Activated T-cell treated with anti-CD3 and anti-CD28 coated beads, Interleukin-2, amount 50 U/mL, for 72 hours (primary cell): ENCODE measurements at places on chromosomes 12 and 14. TPM values are rescaled to one million over a fixed set of nuclear protein-coding genes. Genes with fewer than 3 reads are reported as not detected.
A peak's percentile ranks its signal among the peaks of the same experiment; 100 is the strongest.

DNA sequence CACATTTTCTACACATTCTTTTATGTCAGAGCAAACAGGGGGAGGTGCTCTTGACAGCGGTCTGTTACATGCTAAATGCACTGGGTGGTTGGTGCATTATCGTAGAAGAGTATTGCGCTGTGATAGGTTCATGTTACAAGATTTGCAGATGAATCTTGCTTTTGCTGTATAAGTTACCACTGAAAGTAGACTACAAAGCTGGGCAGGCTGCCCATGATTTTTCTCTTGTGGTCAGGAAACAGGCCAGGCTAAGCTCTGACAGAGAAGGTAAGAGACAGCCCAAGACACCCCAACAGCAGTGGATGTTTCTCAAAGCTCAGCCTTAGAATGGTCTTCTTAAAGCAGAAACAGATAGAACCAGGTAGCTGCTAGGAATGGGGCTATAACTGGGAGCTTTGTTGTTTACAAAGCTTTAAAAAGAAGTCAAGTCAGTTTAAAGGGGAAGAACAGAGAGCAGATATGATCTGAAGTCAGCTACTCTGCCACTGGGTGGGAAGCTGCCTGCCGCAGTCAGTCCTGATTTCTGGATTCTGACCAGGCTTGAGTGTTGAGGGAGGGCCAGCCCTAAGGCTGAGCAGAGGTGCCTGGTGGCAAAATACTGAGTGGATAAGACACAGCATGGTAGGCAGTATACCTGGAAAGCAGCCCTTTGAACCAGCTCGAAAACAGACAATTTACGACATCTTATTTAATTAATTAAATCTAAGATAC, 9.4 kb downstream of the KCNA1 start:
- no peak overlapping the region for H3K4me3 ChIP-seq
- no peaks in the 10 kb centered on the region for H3K36me3 ChIP-seq
- H3K4me1 ChIP-seq: no peaks in the 10 kb centered on the region
- H3K27ac ChIP-seq: no peak overlapping the region

DNA sequence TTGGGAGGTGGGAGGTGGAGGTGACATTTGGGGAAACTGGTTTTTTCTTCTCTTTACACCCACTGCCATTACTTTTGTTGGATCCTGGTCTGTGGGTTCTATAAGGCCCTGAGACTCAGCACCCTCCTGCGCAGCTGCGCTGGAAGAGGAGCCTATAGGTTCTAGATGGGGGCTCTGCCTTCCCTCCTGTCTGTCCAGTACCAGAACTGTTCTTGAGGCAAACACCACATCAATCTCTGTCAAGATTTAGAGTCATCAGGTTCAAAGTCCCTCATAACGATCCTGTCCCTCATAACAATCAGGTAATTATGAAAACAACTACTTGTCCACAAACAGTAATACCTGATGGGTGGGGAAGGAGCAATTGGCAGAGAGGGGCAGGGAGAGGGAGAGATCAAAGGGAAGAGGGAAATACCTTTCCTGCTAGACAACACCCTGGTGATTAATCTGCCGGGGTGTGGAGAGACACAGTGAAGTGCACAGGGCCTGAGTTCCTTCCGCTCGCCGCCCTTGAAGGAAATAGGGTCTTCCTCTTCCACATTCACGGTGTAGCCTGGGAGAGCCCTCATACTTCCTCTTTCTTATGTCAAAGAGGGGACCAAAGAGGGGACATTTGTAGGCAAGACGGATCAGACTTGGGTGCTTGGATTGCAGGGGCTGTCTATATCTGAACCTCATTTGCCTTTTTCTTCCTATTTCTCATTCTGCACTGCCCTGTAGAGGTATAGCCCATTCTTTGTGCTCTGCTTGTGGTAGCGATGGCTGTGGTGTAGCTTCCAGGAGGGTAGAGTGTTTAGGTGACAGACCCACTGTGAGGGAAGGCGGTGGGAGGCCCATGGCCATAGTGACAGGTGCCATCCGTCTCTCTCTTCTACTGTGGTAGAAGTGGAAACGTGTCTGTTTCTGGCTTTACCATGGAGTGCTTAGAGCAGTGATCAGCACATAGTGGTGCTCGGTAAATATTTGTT, 12.6 kb downstream of the GPRC5A start:
- H3K4me1 ChIP-seq: peaks cover 35% of the 10 kb centered on the region
- DNase-seq: no peak
- no peak overlapping the region for H3K27ac ChIP-seq
- no peaks in the 10 kb centered on the region for H3K36me3 ChIP-seq
- H3K27me3 ChIP-seq: peaks cover 22% of the 10 kb centered on the region
- H3K4me3 ChIP-seq: no peak overlapping the region

DNA sequence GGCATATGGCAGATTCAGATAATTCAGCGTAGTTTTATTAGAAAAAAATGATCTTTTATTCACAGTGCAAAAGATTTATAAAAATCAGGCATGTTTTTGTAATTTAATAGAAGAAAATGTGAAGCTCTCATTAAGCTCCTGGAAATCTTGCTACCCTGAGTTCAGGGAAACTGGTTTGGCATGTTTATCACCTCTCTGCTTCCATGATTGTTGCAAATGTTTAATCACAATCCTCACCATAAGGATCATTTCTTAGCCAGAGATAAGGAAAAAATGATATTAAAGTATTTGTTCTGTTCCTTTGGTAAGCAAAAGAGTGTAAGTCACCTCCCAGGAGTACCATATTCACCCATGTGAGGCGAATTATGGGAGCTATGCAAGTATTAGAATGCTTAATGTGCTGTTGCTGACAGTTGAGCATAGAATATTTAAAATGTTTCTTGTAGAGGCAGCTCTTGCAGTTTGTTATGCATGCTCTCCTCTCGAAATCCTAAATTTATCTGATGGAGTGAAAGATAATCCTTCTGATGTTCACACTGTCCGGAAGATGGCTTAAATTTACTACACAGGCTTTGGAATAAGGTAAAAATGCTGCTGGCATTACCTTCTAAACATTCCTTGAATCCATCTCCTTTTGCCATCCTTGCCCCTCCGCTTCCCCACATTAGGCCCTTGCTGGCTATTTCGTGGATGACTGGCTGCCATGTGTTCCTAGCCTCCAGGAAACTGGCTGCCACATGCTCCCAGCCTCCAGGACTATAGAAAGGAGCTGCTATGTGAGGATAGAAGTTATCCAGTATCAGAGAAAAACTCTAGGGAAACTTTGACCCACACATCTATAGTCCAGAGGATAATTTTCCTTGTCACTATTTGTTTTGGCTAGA, 115.8 kb upstream of the CCDC198 start:
- DNase-seq: no peak
- H3K4me1 ChIP-seq: no peaks in the 10 kb centered on the region
- no peak overlapping the region for H3K27ac ChIP-seq

DNA sequence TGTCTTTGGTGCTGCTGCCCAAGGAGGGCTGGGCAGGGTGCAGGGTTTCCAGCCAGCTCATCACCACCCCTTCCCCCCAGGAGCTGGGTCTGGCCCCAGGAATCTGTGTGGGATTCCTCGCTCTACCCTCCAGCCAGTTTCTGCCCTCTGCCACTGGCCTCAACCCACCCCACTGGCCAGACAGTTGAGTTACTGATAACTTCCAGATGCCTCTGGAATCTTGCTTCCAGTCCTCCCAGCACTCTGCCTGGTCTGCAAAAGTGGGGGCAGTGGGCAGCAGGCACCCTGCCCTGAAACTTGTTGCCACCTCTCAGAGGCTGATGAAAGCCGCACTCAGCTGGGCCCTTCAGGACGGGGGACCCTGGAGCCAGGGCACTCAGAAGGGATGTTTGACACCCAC, 20.1 kb upstream of the TBX3 start:
- H3K36me3 ChIP-seq: peaks cover 5% of the 10 kb centered on the region
- DNase-seq: no peak
- peaks cover 38% of the 10 kb centered on the region for H3K27me3 ChIP-seq
- H3K4me3 ChIP-seq: no peak overlapping the region

Gene INSM2
- 0.16 TPM for total RNA-seq

- no peak overlapping the region for H3K4me3 ChIP-seq
- no peak for DNase-seq
- H3K4me1 ChIP-seq: no peaks in the 10 kb centered on the region
- H3K27me3 ChIP-seq: peaks cover 12% of the 10 kb centered on the region
- no peak overlapping the region for H3K27ac ChIP-seq
- no peaks in the 10 kb centered on the region for H3K36me3 ChIP-seq
These were observed 209.7 kb upstream of the FAR2 start for GRCh38 chr12:28939427-28939826.

- H3K4me1 ChIP-seq: peaks cover 21% of the 10 kb centered on the region
- peaks cover 32% of the 10 kb centered on the region for H3K27me3 ChIP-seq
- DNase-seq: no peak
- H3K27ac ChIP-seq: no peak overlapping the region
- no peak overlapping the region for H3K4me3 ChIP-seq
- no peaks in the 10 kb centered on the region for H3K36me3 ChIP-seq
These were observed 121.2 kb downstream of the PRICKLE1 start for GRCh38 chr12:42468341-42468821.

GRCh38 chr12:3455312-3455711, 35.7 kb upstream of the PRMT8 start:
- H3K4me1 ChIP-seq: peaks cover 5% of the 10 kb centered on the region

DNA sequence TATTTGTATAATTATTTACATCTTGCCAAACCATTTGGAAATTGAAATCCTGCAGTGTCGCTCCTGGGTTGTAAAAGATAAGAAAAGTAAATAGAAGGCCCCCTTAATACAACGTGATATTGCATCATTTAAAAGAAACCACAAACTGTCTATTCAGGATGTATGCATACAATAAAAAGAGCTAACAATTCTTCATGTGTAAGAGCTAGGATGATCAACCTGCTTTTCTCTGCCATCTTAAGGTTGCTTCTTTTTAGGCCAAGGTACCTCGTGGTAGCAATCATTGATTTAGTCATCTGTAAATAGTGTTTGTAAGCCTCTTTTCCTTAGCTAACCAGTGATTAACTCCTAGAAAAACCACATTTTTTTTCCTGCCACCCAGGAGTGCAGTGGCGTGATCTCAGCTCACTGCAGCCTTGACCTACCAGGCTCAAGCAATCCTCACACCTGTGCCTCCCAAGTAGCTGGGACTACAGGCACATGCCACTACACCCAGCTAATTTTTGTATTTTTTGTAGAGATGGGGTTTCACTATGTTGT, 3.3 kb upstream of the USP44 start:
- H3K4me1 ChIP-seq: peaks cover 46% of the 10 kb centered on the region
- peak overlapping the region; percentile 32 for H3K4me3 ChIP-seq
- H3K27ac ChIP-seq: no peak overlapping the region
- no peaks in the 10 kb centered on the region for H3K27me3 ChIP-seq
- no peak for DNase-seq

DNA sequence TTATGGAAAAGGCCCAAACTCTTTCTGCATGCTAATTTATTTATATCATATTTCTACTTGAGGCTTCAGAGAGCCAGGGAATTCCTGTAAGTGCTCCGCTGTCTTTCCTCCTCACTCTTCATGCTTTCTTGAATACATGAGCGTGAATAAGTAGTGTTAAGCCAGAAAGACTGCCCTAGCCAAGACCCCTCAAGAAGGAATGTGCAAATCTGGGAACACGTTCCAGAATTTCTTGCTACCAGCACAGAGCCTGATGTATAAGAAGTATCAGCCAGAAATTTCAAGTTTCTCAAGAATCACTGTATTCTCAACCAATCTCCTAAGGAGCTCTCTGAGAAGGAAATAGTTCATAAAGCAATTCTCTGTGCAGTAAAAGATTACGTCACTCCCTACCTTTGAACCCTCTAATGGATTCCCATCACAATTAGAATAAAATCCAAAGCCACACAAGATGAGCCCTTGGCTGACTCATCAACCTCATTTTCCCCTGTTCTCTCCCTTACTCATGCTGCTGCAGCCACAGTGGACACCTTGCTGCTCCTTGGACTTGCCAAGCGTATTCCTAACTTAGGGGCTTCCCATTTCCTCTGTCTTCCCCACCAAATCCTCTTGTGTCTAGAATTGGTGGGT, 6.9 kb upstream of the TSPAN8 start:
- no peaks in the 10 kb centered on the region for H3K27me3 ChIP-seq
- H3K4me1 ChIP-seq: no peaks in the 10 kb centered on the region

DNA sequence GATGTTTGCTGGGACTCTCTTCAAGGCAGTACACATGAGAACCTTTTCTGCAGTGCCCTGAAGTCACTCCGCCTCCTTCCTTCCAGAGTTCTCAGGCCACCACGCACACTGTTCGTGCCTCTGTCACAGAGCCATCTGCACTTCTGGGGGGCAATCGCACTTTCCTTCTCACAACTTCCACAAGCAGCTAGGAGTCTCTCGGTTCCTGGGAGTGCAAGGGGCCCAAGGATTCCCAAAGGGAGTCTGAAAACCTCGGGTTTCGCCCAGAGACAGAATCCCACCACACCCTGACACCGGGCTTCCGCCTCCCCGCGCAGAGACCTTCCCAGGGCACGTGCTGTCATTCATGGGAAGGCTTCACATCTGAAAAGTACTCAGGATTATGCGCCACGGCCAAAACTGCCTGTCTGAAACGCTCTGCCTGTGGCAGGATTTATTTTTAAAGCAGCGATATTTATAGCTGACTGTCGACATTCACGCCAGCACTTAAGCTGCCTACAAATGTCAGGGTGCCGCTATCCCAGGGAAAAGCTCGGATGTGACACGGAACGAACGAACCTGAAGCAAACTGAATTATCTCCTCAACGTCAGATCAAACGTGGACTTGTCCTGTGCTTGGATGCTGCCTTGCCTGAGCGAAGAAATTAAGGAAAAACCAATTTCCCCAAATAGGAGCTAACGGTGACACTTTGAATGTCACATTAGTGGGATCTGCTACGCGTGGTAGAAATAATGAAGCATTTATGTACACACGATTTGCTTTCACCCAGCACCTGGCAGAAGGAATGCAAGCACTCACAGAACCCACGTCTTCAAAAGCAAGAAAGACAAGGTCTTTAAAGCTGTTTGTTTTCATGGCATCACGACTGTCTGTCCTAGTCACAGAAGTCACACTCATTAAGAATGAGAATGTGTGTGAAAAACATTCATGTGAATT, 154.0 kb downstream of the PIWIL1 start:
- H3K36me3 ChIP-seq: no peaks in the 10 kb centered on the region
- no peaks in the 10 kb centered on the region for H3K4me1 ChIP-seq
- no peaks in the 10 kb centered on the region for H3K27me3 ChIP-seq
- DNase-seq: no peak
- H3K27ac ChIP-seq: no peak overlapping the region

- H3K27me3 ChIP-seq: no peaks in the 10 kb centered on the region
- no peak for DNase-seq
- no peak overlapping the region for H3K4me3 ChIP-seq
- H3K36me3 ChIP-seq: peaks cover 25% of the 10 kb centered on the region
These were observed 41.6 kb downstream of the RNF34 start for GRCh38 chr12:121441555-121441954.

GRCh38 chr12:106110626-106111300, 28.0 kb downstream of the NUAK1 start:
- H3K4me1 ChIP-seq: peaks cover 11% of the 10 kb centered on the region
- peaks cover 26% of the 10 kb centered on the region for H3K27me3 ChIP-seq
- H3K4me3 ChIP-seq: no peak overlapping the region
- H3K27ac ChIP-seq: no peak overlapping the region
